ENCODE measurements at places on chromosomes 7 and 10.

DNA sequence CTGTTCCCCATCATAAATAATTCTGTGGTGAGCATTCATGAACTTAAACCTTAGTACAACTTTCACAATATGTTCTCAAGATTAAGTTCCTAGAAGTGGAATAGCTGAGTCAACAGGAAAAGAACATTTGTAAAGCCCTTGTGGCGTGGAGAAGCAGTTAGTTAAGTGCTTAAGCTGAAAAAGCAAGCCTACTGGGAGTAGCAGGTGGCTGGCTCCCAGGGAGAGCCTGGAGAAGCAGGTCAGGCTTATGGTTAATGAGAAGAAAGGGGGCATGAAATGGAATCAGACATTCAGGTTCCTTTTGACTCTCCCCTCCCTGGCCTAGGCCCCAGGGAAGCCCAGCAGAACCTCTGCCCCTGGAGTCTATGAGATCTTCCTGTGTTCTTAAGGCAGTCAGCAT is 35.3 kb downstream of the VSTM4 start:
- DNase-seq: peak; percentile 8

- no peak for DNase-seq
Observed at GRCh38 chr7:97346349-97346748, 228.9 kb downstream of the SDHAF3 start.

GRCh38 chr7:107069457-107069856 is 25.0 kb downstream of the PRKAR2B start:
- DNase-seq: no peak

GRCh38 chr10:26318672-26319071 is 102.1 kb downstream of the GAD2 start:
- DNase-seq: no peak

DNA sequence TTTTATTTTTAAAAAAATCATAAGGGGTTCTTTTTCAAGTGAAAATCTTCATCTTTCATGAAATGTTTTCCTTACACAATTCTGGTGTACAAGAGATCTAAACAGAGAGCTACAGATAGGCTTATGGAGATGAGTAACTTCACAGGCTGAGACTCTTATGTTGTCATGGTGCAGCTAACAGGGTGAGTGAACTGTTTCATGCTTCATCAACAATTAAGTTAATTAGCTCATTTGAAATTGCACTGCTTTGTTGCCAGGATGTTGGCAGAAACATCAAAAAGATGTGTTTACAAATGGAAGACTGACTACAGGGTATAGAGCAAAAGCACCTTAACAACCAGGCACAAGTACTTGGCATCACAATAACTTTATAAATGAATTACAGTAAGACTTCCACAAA is 230.8 kb downstream of the FOXP2 start:
- peak; percentile 92 for DNase-seq

DNA sequence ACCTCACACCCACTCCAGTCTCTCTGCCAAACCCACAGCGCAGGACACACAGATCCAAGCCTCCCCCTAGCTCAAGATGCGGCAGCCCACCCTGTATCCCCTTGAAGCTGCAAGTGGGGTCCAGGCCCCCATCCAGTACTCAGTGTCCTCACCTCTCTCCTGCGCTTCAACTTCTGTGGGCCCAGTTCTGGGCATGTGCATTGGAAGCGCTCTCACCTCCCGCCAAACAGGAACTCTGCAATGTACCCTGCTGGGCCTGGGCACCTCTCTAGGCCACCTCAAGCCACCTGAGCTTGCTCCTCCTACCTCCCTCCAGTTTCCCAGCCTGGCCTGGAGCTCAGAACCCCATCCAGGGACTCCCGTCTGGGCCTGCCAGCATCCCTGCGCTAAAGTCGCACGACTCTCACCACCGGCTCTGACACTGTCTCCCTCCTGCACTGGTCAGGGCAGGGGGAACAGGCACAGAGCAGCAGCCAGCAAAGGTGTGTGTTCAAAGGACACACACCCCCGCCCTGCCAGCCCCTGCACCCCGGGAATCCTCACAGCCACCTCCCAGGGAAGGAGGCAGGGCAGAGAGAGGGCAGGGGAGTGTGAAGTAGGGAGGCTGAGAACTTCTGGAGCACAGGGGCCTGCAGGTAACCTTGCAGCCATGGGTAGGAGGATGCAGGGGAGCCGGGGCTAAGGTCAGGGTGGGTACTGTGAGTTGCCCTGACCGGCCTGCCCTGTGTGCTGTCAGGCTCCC is 51.7 kb upstream of the MSMB start:
- DNase-seq: no peak

GRCh38 chr10:77458986-77459590 is 178.5 kb downstream of the KCNMA1 start:
- DNase-seq: peak; percentile 37

- peak; percentile 55 for DNase-seq
Observed at GRCh38 chr10:112783351-112784021, 166.6 kb upstream of the TCF7L2 start.

- no peak for DNase-seq
Observed at GRCh38 chr7:47577321-47577919, 4.5 kb downstream of the TNS3 start.
